ENCODE measurements at places on chromosomes 7 and 10.

DNA sequence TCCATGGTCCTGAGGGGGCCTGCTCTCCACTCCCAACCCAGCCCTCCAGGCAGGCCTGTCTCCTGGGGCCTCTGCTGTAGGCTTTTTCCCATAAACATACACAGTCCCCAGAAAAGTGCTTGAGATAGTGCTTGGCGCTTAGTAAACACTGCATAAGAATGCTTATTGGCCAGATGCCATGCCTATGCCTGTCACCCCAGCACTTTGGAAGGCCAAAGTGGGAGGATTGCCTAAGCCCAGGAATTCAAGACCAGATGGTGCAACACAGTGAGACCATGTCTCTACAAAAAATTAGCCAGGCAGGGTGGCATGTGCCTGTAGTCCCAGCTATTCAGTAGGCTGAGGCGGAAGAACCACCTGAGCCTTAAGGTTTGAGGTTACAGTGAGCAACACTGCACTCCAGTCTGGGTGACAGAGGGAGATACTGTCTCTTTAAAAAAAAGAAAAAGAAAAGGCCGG, 24.6 kb upstream of the ASL start:
- no peak for DNase-seq

DNA sequence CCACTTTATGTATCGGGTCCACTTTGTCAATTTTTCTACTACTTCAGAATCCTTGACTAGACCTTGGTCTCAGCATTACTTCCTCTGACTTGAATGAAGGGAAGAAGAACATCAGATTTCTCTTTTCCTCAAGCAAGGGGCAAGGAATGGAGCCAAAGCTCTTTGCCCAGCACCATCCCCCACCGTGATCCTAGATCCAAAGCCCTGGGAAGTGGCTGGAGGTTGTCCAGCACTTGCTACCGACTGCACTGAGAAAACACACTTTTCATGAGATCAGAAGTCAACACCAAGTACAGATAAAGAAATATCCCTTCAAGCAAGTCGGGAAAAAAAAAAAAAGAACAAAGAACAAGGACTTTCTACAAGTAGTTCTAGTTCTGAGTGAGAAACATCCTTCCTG, 102.1 kb upstream of the DDC start:
- DNase-seq, result no peak

- peak; percentile 17 for DNase-seq
Observed at GRCh38 chr7:12570168-12570533, 369 bp upstream of the SCIN start.

- DNase-seq, result no peak
Observed at GRCh38 chr10:105145711-105146110, 504.6 kb downstream of the SORCS3 start.

DNA sequence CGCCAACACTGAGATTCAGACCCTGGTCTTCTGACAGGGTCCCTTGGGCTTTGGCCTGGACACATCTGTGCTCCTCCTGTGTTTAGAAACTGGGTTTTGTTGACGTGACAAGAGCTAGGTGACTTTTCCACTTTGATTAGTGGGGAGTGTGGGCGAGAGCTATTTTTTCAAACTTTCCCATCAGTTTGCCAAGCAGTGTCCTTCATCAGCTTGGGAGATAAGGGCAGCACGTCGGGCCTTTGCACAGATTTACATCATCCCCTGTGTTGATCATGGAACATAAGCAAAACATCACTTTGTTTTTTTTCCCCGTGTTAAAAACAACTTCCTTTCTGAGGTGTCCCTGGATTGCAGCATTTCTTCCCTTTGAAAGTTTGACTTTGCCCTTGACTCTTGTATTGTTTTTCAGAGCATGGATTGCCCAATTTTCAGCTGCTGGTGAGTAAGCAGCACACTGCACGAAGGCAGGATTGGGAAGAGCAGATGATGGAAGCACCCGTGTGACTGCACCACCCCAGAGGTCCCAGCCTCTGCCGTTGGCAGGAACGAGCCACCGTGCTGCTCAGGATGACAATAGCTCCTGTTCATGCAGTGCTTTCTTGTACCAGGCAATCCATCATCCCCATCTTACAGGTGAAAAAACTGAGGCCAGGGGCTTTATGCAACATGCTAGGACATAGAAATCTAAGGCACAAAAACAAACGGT, 6.4 kb upstream of the IGFBP1 start:
- DNase-seq, result no peak

DNA sequence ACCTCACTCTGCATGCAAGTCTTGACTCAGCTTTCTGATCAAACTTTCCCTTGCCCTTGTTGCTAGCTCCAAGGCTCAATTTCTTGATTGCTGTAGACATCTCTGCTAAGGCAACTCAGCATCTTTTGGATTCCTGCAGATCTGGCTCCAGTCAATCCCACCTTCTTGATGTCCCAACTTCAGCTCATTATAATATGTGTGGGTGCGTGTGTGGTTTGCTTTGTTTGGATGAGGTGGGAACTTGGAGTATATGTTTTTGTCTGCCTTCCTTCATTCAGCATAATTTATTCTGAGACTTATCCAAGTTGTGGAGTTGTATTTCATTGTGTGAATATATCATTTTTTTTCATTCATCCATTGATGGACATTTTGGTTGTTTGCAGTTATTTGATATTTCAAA, 364.8 kb upstream of the IGFBP3 start:
- DNase-seq, result no peak

- no peak for DNase-seq
Observed at GRCh38 chr10:78178940-78179339, 145.3 kb downstream of the RPS24 start.

GRCh38 chr10:49598986-49599385, 11.1 kb upstream of the SLC18A3 start:
- DNase-seq, result no peak

- no peak for DNase-seq
Observed at GRCh38 chr10:29702273-29703164, 67.7 kb upstream of the SVIL start.

GRCh38 chr7:131072505-131073091, 255.1 kb upstream of the MKLN1 start:
- DNase-seq, result no peak

DNA sequence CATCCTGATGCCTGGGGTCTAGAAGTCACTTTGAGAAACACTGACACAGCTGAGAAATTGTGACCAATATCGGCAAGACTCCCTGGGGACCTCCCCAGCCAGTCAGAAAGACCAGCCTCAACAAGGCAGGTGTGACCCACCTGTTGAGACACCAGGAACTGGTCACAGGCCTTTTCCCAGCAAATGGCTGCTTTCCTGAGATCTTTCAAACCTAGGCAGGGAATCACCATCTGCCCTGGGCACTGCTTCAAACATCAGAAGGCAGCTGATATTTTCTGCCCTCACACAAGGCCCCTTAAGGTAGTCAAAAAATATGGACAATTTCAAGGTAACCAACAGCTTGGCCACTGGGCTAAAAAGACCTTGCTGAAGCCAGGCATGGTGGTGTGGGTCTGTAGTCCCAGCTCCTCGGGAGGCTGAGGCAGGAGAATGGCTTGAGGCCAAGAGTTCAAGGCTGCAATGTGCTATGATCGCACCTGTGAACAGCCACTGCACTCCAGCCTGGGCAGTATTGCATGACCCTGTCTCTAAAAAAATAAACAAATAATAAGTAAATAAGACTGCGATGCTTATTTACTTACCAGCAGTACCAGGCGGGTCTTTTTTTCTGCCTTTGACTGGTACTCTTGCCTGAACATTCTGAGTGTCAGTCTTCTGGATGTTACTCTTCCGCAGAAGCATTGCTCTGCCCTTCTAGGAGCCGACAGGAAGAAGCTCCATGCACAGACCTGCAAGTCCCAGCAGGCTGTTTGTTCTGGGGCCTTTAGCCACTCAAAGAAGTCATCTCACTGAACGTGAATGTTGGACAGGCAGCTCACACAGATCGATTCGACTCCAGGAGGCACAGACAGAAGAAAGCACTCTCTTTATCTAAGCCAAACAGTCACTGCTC, 59.7 kb downstream of the SORBS1 start:
- DNase-seq, result no peak

GRCh38 chr10:13971601-13972475, 358.9 kb downstream of the FRMD4A start:
- DNase-seq, result no peak

DNA sequence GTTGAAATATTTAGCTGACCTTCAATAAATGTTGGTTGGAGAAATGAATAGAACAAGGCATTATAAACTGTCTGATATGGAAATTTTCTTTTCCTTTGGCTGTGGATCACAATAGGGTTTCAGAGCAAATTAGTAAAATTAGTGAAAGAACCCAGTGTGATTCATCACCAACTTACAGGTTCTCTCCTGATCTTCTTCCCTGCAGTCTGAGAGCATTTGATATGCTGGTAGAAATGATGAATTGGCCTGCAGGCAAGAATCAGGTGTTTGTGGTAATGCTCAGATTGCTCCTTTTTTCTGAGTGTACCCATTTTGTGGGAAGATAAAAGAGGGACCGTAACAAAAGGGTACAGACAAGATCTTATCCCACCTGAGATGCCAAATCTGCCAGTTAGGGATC, 51.9 kb downstream of the BTAF1 start:
- no peak for DNase-seq

DNA sequence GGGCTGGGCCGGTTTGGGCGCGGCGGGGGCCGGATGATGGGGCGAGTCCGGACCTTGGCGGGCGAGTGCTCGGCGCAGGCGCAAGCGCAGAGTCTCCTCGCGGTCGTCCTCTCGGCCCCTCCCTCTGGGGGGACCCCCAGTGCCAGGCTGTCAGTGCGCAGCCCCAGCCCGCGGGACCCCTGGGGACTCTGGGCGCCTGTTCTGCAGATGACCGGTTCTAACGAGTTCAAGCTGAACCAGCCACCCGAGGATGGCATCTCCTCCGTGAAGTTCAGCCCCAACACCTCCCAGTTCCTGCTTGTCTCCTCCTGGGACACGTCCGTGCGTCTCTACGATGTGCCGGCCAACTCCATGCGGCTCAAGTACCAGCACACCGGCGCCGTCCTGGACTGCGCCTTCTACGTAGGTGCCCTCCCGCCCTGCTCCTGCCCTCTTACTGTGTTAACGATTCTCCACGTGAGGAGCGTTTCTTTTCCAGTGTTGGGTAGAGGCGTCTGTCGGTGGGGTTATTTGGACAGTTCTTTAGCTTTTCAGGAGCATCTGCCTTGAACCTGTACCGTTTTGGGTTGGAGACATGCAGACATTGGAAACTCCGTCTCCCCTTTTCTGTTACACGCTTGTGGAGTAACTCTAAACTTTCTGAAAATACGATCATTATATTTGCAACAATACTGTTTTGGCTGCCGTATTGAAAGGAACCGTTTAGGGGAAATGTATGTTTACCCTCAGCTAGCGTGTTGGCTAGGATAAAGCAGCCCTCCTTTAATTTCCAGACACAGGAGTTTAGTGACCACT, 706 bp downstream of the BUB3 start:
- DNase-seq, result no peak

GRCh38 chr7:25714013-25714412, 438.0 kb upstream of the NFE2L3 start:
- DNase-seq, result no peak

DNA sequence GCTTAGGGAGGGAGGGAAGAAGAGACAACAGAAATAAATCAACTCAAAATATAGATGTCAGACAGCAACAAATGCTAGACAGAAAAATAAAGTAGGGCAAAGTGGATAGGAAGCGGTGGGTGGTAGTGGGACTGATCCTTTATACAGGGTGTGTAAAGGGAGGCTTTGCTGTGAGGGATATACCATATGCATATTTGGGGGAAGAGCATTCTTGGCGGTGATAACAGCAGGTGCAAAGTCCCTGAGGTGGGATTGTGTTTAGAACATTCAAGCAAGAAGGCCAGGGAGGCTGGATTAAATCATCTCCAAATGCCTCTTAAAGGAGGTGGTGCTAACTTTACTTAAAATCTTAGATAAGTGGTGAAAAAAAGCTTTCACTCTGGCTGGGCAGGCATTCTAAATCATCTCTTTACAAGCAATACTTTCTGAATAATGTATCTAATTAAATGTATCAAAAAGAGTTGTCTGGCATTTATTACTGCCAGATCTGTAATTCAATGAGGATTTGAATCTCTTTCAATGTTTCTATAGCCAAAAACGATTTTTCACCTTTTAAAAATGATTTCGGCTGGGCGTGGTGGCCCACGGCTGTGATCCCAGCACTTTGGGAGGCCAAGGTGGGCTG, 9.4 kb upstream of the AKR1B15 start:
- DNase-seq, result no peak

DNA sequence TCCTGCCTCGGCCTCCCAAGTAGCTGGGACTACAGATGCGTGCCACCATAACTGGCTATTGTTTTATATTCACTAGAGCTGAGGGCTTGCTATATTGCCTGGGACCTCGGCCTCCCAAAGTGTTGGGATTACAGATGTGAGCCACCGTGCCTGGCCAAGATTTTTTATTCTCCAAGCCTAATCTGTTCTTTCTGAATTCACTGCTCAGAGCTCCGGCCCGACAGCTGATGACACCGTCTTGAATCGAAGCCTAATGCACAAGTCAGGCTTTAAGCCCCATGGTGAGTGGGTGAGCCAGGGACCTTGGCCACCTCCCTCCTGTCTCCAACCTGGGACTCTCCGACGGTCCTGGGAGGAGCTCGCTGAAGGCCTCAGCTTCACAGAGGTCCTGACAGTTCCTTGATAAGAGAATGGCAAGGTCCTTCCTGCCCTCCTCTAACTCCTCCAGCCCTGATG, 338.9 kb downstream of the WDR37 start:
- no peak for DNase-seq

- no peak for DNase-seq
Observed at GRCh38 chr10:27153845-27154193, 365 bp downstream of the YME1L1 start.

GRCh38 chr7:128909625-128910568, 612 bp downstream of the KCP start:
- no peak for DNase-seq

- no peak for DNase-seq
Observed at GRCh38 chr7:51123322-51124019, 193.1 kb downstream of the COBL start.

GRCh38 chr7:18495412-18496340, at the start of gene HDAC9:
TSS of gene HDAC9 (plus strand) at chr7:18495749. CDS start at chr7:18496303, 554 bp downstream.
- peak; percentile 70 for DNase-seq

DNA sequence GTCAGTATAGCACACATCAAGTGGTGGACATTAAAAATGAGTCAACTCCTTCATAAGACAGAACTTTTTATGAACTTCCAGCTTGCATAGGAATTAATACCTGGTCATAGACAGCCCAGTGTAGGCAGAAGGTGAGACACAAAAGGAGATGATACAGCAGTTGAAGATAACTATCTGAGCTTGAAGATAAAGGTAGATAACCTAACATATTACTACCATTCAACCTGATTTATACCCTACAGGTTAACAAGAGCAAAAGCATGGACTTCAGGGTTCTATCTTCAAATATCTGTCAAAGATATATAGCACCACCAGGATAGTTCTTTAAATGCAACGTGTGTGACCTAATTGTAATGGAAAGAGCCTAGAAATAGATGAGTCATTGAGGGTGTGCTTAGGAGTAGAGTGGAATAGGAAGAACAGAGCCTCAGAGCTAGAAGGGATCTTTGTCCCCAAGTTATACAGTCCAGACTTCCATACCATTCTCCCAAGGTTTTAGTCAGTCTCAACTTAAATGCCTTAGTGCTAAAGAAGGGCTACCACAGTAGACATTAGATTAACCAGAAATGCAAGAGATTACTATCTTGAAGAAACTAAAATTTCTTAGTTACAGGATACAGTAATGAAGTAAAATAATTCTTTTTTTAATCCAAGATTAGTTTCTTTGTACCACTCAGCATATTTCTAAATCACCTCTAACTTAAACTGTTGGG, 9.2 kb downstream of the ZNF800 start:
- no peak for DNase-seq

All from NCI-H1105 (cell line).